ENCODE measurements at places on chromosomes 2 and 18.

GRCh38 chr2:101480764-101481163 is 5.9 kb upstream of the RFX8 start:
- DNase-seq, result no peak

GRCh38 chr18:47726550-47726949 is 203.9 kb downstream of the SMAD2 start:
- no peak for DNase-seq

GRCh38 chr2:5453220-5454050 is 238.7 kb upstream of the SOX11 start:
- no peak for DNase-seq

DNA sequence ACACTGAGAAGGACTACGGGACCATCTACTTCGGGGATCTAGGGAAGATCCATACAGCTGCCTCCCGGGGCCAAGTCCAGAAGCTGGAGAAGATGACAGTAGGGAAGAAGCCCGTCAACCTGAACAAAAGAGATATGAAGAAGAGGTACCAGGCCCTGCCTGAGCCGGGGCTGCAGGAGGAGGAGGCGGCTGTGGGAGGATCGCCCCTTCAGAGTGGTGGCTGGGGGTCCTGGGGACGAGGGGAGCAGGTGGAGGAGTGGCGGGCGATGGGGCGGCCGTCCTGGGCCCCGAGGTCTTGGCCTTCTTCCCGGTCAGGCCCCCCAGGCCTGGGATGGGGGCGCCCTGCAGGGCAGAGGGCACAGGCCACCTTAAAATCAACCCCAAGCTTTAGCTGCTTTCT is 524 bp downstream of the ANKRD30B start:
- DNase-seq, result no peak

GRCh38 chr2:241321886-241322285 is 6.2 kb downstream of the SEPTIN2 start:
- DNase-seq, result no peak

DNA sequence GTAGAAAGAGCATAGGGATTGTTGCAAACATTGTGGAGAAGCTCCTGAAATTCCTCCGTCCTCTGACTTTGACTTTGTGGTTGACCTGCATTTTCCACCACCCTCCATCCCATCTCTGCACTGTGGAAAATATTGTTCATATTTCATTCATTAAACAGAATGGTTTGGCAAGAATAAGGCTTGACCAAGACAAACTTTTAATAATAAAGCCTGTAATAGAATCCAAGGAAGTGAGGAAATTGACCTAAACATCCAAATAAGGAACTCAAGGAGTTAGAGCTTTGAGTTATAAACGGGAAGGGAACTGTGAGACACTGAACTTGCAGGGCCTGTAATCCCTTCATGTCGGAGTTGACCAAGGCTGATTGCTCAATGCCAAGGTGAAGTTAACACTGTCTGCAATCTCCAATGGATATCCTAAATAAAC is 115.2 kb downstream of the GFPT1 start:
- no peak for DNase-seq

GRCh38 chr2:25339791-25340180 is 1.9 kb downstream of the DNMT3A start:
- no peak for DNase-seq

GRCh38 chr2:37080689-37081088 is 3.5 kb downstream of the HEATR5B start:
- no peak for DNase-seq

GRCh38 chr2:240554767-240555493 is 2.9 kb downstream of the ANKMY1 start:
- no peak for DNase-seq

GRCh38 chr2:150729495-150729955 is 242.1 kb upstream of the RND3 start:
- DNase-seq, result no peak

- DNase-seq, result no peak
Observed at GRCh38 chr2:148721991-148722777, 77.6 kb downstream of the EPC2 start.

DNA sequence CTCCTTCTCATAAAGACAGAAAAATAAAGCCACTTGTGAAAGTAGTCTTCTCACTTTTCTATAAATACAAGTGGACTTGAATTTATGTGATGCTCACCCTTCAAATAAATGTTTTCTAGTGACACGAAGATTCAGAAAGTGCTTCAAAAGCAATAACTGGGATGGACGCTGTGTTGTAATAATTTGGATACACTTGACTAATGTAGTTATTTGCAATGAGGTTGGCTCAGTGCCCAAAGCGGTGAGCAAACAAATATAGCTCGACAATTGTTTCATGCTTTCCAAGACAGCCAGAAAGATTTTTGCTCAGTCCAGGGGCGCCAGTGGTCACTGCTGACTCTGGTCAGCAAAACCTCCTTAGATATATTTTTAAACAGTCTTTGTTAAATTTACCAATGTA is 278.6 kb upstream of the KLHL14 start:
- no peak for DNase-seq

DNA sequence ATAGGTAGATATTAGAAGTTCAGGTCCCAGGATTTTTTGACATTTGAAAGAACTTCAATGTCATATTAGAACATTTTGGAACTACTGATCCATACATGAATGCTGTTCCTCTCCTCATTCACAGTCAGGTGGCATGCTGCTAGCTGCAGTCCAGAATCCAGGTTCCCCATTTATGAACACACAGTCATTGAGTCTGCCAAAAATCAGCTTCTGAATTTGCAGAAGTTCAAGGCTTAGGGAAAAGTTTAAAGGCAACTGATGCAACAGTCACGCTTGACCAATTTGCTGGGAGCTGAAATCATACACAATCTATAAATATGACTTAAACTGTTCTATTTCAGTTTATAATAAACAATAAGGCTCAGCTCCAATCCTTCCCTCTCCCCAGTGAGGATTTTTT is 17.3 kb upstream of the TTR start:
- DNase-seq, result no peak

- DNase-seq, result no peak
Observed at GRCh38 chr18:13437796-13438506, 219.4 kb downstream of the LDLRAD4 start.

- no peak for DNase-seq
Observed at GRCh38 chr2:160956243-160956802, 203.9 kb upstream of the TANK start.

DNA sequence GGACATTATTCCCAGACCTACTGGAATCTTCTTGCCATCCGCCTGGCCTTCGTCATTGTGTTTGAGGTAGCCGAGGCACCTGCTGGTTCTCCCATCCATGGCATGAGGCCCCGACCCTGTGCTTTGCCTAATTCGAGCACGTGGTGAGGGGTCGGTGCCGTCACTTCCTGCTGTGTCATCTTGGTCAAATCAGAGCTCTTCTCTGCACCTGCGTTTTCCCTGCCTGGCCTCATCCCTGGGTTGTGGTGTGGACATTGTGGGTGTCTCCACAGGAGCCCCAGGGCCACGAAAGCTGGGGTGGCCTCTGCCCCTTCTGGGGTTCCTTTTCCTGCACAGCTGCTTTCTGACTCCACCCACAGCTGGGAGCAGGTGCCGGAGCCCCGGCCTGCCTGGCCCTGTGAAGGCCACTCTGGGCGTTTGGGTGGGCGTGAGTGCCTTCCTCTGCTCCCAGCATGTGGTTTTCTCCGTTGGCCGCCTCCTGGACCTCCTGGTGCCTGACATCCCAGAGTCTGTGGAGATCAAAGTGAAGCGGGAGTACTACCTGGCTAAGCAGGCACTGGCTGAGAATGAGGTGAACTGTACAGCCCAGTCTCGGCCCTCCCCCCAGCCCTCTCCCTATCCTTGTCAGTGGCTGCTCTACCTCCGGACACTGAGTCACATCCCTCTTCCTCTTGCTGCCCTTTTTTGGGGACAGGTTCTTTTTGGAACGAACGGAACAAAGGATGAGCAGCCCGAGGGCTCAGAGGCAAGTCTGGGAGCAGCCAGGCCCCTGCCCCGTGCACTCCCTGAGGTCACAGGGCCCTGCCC is 34.9 kb downstream of the ANO7 start:
- DNase-seq, result no peak

- no peak for DNase-seq
Observed at GRCh38 chr18:519019-519879, 18.7 kb upstream of the COLEC12 start.

GRCh38 chr18:7000484-7001096 is 117.0 kb downstream of the LAMA1 start:
- peak; percentile 32 for DNase-seq

GRCh38 chr2:18475884-18476283 is 84.6 kb downstream of the RDH14 start:
- no peak for DNase-seq

DNA sequence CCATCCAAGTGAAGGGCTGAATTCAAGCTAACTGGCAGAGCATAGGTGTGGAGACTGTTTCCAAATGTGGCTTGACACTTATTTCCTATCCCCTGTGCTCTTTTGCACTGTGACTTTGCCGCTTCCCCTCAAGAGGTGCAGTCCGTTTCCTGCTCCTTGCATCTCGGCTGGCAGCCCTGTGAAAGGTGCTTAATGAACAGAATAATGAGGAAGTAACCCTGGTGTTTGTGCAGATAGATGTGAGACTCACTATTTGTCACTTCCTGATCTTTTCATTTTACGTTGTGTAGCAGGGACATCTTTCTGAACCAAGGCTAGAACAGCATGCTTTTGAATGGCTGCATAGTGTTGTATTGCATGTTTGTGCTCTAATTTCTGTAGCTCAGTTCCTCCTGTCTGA is 60.8 kb downstream of the CEP192 start:
- no peak for DNase-seq

GRCh38 chr18:12485479-12486105 is 77.9 kb downstream of the PRELID3A start:
- DNase-seq, result no peak

GRCh38 chr2:237171396-237171795 is 85.7 kb downstream of the COPS8 start:
- DNase-seq, result peak; percentile 15

DNA sequence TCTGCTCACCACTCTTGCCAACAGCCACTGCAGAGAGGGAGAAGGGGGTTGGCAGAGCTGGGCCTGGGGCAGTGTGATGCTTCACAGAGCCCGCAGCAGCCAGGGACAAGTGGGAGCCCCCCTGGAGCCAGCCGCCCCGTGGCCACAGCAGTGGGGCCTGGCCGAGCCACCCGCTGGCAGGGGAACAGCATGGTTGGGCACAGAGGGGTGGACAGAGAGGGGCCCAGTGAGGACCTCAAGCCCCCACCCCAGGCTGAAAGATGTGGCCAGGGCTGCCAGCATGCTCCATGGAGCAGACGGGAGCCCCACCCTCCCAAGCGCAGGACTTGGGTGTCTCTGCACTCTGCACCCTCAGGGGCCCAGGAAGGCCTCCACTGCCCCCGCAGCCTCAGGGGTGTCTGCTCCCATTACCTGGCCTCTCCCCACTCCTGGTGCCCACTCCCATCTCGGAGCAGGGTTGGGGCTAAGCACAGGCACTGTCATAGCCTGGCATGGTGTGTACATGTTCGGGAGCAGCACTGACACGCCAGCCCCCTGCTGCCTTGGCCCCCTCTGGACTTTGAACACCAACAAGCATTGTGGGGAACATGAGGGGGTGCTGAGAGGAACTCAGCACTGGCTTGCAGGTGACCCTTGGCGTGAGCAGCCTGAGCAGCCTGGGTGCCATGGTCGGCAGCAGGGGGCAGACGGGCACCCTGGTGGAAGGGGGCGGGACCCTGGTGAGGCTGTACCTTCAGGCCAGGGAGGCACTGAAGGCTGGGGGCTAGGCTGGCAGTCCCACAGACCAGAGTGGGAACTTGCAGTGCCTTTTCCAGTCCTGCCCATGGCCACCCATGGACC is 279.6 kb upstream of the CYP26B1 start:
- no peak for DNase-seq

DNA sequence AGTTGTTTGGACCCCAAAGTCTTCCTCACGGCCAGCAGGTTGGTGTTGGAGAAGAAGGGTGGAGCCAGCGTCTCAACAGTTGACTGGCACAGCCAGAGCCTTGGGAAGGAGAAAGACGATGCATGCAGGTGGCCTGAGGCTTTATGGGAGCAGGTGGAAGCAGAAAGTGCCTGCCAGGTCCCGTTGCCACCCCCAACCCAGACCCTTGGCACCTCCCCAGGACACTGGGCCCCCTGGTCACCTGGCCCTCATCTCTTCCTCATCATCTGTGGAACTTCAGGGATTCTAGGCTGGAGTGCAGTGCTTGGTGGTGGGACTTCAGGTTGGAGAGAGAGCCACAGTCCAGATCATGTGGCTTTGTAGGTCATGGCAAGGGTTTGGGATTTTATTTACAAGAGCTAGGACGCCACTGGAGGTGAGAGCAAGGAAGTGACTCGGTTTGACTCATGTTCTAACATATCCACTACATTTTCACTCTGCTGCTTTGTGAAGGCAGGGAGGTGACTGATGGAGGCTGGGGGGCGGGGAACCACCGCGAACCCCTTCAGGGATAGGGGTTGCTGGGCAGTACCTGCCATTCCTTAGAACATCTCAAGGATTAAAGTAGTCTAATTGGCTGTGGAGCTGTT is 62.5 kb upstream of the B3GNT7 start:
- peak; percentile 11 for DNase-seq

- DNase-seq, result no peak
Observed at GRCh38 chr2:203672856-203673255, 33.6 kb upstream of the CD28 start.

DNA sequence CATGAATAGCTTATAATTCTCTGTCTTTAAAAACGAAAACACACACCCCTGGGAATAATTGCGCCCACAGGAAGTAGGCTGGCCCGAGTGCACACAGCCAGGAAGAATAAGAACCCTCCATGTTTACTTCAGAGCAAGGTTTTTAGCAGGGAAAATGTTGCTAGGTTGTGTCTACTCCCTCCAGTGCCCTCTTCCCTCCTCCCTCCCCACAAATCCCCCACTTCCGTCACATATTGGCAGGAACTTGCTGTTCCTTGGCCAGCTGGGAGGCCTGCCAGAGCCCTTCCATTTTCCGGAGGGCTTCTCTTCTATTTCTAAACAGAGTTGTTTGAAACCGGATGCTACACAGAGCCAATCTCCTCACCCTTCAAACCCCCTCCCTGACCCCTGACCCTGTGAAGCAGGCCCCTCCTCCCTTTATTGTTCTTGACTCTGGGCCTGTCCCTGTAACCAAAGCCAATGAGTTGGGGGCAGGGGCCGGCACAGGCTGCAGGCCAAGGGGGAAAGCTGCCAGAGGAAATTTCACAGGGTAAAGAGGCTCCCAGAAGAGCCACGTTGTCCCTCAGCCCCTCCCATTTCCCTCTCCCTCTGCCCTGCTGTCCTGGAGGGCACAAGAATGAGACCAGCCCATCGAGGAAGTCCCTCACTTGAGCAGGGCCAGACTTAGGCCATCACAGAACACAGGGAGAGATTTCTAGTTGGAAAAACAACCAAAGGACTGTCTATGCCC is 49.8 kb upstream of the LGALSL start:
- no peak for DNase-seq

- DNase-seq, result no peak
Observed at GRCh38 chr2:201983800-201984199, 49.9 kb upstream of the FZD7 start.
